ENCODE measurements at places on chromosomes 1 and 21.

GRCh38 chr1:158049853-158050252, 56.4 kb downstream of the KIRREL1 start:
- DNase-seq = no peak

DNA sequence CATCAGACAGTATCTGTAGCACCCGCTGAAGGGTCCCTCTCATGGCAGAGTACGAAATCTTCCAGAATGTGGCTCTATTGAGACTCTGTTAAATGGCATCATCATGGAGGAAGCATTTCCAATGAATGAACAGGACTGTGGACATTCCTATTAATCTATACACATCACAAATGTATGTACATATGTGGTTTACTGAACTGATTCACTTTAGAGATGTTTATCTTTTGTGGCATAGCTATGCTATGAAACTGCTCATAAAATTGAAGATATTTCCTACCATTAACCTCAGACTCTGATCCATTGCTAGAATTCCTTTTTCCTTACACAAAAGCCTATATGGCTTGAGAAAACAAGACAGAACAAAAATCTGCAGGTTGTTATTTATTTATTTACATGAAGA, 259.6 kb upstream of the RRP15 start:
- no peak for DNase-seq

DNA sequence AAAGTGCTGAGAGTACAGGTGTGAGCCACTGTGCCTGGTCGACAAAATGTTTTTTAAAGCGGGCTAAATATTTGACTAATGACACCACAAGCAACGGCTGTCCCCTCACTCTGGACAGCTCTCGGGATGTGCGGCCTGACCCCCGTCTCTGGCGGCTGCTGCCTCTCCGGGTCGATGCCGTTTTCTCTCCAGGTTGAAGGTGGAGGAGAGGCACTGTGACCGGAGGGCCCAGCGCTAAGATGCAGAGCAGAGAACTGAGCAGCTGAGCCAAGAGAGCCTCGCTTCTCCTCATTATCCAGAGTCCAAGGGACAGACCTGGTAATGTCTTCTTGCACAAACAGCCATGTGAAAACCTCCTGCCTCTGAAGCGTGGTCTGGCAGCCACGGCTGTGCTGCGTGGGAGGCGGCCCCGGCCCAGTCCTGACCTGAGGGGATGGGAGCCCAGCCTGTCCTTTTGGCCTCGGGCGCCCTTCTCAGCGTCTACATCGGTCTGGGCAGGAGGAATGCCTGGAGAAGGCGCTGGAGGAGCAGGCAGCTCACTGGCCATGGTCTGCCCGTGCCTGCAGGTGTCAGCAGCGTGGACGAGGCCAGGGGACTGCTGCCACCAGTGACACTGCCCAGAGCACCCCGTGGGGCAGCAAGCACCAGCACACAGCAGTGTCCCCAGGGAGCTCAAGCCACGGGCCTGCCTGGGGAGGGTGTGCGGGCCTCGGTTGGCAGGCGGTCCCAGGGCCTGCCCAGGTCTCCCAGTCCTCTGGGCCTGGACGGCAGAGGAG, 10.3 kb downstream of the MORN1 start:
- DNase-seq = no peak

DNA sequence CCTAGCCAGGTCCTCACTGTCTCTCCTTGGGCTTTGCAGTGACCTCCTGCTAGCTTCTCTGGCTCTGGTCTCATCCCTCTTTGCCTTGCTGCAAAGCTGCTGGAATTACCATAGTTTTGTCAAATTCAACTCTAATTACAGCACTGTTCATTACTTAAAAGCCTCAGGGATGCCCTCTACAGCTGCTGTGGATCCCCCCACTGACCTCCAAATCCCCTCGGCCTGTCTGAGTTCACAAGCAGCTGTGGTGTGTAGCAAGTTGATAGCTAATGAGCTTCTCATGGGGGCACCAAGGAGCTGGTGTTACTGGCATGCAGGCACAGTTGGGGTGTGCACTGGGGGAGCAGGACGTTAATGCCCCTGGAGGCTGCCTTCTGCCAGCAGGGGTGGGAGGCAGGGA, 24.8 kb downstream of the NIPAL3 start:
- DNase-seq = no peak

- no peak for DNase-seq
These were observed 58.9 kb downstream of the ZC3H11B start for GRCh38 chr1:219553934-219554502.

GRCh38 chr1:228084325-228084724, 1.8 kb downstream of the ARF1 start:
- DNase-seq = no peak

- DNase-seq = no peak
These were observed 83.3 kb downstream of the TIAM1 start for GRCh38 chr21:31260790-31261189.

- DNase-seq = no peak
These were observed 172.5 kb upstream of the GALNT2 start for GRCh38 chr1:229894532-229894931.

DNA sequence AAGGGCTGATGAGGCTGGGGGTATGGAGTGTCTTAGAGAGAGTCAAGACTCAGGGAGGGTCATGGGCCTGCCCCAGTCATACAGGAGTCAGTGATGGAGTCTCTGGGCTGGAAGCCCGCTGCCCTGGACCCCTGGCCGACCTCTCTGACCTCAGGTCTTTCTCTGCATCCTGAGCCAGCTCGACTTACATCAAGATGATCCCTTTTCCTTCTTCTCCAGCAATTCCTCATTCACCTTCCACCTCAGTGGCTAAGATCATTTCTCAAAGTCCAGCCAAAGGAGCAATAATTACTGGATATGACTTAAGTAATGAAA, 308.6 kb downstream of the MATN1 start:
- DNase-seq = no peak

DNA sequence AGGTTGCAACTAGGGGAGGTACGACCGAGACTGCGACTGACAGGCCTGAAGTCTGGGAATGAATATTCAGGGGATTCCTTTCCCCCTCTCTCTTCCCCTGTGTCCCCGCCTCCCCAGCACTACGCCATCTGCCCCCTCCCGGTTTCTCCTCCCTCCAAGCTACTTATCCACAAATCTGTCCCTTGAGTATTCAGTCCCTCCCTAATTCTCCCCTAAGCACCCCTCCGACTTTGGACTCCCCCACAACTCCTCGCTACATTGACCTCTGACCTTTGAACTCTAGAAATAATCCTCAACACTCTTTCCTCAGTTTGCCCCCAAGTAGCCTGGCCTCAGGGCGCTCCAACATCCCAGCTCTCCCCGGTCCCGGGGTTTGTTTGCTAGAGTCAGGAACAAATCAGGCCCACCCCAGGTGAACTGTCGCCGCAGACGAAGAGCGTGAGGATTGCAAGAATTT, 393 bp downstream of the LYSMD1 start:
- no peak for DNase-seq

GRCh38 chr1:248850124-248850523, 8.8 kb downstream of the ZNF692 start:
- no peak for DNase-seq

DNA sequence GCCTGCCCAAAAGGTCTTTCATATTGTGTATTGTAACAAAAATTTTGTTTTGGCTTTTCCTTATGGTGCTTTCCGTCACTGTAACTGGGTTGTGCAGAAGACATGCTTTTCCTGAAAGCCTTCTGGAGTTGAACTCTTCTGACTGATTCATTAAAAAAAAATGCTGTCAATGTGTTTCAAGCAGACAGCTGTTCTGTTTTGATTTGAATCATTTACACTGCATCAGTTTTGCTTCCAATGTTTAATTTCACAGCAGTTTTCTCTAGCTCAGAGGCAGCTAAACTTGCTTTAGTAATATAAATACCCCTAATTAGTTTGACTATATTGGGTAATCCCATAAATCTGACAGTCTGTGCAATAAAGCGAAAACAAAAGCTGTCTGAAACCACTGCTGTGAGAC, 7.9 kb downstream of the UTP11 start:
- no peak for DNase-seq

GRCh38 chr1:246577720-246578106, 11.5 kb downstream of the CNST start:
- no peak for DNase-seq

DNA sequence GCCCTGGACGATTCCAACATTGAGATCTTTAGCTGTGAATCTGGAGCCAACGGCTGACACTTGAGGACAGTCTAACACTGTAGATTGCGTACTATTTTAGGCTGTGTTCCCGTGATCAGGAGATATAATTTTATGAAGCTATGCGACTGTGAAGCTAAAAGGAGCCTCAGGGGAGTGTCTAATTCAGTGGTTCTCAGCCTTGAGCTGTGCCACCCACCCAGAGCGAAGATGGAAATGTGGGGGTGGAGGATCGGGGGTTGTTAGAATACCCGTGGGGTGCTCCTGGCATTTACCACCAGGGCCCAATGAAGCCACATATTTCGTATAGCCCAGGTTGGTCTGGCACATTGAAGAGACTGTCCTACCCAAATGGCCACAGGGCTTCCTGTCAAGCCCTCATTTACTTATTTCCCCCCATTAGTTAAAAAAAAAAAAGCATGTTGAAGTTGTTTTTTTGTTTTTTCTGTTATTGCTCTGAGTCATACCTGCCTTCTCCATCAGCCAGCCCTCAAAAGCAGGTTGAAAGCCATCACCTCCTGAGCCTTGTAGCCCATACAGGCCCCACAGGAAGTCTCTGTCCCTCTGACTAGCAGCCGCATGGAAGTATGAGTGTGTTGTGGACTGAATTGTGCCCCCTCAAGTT, 141.7 kb downstream of the GALNT2 start:
- DNase-seq = no peak

- DNase-seq = no peak
These were observed 5.0 kb downstream of the BTG3 start for GRCh38 chr21:17607684-17608083.

DNA sequence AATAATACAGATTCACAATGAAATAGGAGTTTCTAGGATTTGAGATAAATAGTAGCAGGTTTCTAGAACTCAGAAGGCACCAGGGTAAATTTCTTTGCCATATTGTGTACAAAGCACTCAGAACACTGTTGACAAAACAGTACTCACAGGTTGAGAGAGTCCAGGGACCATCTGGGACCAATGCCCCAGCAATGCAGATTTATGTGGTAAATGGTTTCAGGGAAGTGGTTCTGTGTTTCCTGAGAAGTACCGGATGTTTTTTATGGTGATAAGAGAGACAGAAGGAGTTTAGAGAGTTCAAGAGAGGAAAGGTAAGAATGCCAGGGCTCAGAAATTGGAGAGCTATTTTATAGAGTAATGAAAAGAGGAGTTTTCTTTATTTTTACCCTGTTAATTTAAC, 29.6 kb upstream of the DIPK1A start:
- DNase-seq = no peak

GRCh38 chr1:53606651-53607051, 132.3 kb downstream of the GLIS1 start:
- no peak for DNase-seq

- DNase-seq = no peak
These were observed 24.6 kb downstream of the DMAP1 start for GRCh38 chr1:44237721-44238457.

DNA sequence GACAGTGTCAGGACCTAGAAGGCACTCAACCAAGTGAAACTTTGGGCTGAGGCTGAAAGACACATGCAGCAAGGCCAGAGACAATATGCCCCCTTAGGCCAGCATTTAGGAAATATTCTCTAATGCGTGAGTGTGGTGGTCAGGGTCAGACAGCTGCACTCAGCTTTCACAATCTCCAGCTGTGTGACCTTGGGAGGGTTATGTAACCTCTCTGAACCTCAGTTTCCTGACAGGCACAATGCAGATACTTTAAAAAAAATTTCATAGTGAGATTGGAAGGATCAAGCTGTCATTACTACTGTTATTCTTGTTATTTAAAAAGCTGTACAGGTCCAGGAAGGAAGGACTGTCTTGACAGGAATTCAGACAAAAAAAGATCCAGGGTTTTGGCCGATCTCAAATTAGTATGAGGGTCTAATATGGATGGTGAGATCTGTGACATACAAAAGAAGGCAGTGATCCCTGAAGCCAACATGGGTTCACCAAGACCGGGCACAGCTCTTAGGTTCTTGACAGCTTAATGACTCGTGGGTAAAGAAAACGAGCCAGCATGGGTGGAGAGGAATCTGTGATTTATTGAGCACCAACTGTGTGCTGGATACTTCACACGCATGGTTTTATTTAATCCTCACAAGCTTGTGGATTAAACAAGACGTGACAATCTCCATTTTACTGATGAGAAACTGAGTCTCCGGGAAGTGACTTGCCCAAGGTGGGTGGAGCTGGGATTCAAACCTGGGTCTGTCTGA, 54.6 kb upstream of the POU3F1 start:
- DNase-seq = no peak

GRCh38 chr1:1440262-1441001, 4.9 kb downstream of the VWA1 start:
- DNase-seq = no peak

- no peak for DNase-seq
These were observed 164.8 kb downstream of the PPIAL4G start for GRCh38 chr1:148318123-148318903.

DNA sequence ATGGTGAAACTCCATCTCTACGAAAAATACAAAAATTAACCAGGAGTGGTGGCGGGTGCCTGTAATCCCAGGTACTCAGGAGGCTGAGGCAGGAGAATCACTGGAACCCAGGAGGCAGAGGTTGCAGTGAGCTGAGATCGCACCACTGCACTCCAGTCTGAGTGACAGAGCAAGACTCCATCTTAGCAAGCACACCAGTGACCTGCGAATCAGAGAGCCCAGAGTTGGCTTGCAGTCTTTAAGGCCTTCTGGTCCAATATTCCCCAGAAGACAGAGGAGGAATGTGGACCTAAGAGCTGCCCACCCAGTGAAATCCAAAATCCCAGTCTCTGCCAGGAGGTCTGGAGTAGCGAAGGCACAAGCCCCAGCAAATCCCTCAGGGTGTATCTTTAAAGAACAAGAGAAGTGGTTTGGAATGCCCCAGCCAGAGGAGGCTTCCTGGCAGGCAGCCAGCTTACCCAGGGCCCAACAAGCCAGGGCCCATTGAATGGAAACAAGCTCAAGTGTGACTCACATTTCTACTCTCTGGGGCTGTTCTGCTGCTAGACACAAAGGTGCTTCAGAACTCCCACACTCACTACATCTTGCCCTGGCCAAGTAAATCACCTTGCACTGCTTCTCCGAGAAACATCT, 23.9 kb downstream of the GPR161 start:
- DNase-seq = no peak

- peak; percentile 39 for DNase-seq
These were observed 20.5 kb downstream of the PRKACB start for GRCh38 chr1:84164567-84165021.

GRCh38 chr21:43733060-43733459, 14.1 kb downstream of the PDXK start:
- no peak for DNase-seq

DNA sequence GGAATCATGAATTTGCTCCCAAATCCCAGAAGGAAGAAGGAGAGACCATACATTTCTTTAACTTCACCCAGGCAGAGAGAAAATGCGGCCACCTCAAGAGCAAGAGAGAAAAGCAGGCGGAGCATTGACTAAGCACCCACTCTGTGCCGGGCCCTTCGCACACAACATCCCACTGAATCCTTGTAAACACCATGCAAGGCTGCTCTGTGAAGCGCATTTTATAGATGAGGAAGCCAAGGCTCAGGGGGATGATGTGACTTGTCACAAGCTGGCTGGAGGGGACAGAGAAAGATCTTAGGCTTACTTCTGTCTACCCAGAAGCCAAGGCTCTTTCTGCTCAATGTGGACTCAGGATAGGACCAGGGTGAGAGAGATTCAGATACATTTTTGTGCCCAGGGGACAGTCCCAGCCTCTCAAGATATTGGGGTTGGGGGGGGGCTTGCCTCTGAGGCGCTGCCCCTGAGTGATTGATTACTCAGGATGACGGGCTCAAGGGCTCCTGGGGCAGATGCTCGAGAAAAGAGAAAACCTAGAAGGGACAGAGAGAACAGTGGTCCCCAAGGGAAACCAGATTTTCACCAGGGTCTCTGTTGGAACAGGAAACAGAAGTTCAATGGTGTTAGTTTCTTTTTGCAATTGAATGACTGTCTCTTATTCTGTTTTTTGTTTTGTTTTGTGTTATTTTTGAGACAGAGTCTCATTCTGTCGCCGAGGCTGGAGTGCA, 19.5 kb downstream of the PADI2 start:
- no peak for DNase-seq

Measured in NCI-H774 (cell line).